Chondrocyte (in vitro differentiated cells): ENCODE measurements at places on chromosomes 4 and X.

GRCh38 chr4:2487632-2488031, 18.7 kb downstream of the RNF4 start:
- DNase-seq = no peak

- DNase-seq = no peak
These were observed 125.6 kb downstream of the CBR4 start for GRCh38 chr4:168884251-168885124.

- no peak for DNase-seq
These were observed 294.8 kb downstream of the PACRGL start for GRCh38 chr4:20995015-20995414.

GRCh38 chr4:178070163-178070562, 627.9 kb upstream of the AGA start:
- DNase-seq = no peak

GRCh38 chr4:23373261-23373660, 516.6 kb downstream of the PPARGC1A start:
- DNase-seq = no peak

DNA sequence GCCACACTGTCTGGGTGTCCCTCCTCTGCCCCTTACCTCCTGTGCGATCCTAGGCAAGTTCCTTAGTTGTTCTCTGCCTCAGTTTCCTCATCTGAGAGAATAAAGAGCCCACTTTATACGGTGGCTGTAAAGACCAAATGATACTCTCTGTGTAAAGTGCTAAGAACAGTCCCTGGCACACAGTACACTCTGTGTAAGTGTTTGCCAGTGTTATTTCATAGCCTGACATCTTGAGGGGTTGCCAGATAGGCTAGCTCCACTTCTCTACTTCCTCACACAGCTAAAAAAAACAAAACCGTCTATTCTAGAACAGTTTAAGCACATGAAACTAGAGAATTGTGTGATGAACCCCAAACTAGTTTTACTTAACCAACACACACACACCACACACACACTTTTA, 17.1 kb downstream of the SPON2 start:
- DNase-seq = no peak

DNA sequence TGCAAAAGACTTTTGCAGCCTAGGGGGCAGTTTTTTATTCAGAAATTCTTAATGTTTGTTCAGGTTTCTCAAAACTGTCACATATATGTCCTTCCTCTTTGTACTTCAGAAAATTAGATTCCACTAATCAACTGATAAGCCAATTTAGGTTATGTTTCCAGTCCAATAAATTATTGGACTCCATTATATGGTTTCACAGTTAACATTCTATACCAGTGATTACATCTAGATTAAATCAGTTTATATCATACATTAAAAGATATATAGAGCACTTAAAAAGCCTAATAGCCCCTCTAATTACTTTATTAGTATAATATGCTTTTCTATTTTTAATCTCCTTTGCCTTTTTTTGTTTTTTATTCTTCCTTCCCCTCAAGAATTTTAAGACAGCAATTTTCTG, 434.1 kb downstream of the INPP4B start:
- no peak for DNase-seq

GRCh38 chrX:134969726-134970125, 21.1 kb upstream of the SMIM10 start:
- no peak for DNase-seq

DNA sequence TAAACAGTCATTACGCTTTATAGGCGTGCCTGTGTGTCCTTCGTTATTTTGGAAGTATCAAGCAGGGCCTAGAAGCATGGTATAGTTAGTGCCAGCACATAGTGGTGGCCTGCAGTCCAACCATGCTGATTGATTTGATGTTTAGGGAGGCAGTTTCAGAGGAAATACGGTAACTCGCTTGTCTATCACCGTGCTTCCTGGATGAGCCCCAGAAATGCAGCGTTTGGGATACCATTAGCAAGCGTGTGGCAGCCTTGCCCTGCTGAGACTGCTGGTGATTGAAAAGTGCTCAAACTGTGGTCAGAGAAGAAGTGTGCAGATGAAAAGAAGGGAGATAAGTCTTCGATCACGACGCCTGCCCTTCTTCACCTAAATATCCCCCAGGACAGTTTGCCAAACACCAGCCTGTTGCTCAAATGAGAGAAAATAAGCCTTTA, 158.4 kb downstream of the CHIC2 start:
- DNase-seq = no peak

- DNase-seq = no peak
These were observed 308.5 kb downstream of the EVC2 start for GRCh38 chr4:5399790-5400421.

DNA sequence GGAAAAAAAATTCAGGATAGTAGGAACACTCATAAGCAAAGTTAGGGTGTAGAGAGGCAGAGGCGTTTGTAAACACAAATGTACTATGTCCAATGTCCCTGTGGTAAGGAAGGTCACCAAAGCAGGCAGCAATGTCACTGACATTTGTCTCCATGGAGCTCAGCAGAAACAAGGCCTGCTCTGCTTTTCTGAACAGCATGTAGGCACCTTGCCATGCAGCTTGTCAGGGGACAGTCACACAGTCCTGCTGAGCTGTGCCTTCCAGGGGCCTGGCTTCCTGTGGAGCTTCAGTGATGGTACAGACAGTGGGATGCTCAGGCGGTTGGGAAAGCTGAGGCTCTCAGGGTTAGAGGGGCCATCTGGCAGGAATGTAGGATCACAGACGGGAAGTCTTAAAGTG, 74.5 kb upstream of the HS3ST1 start:
- no peak for DNase-seq

- no peak for DNase-seq
These were observed 1058.3 kb upstream of the SLIT2 start for GRCh38 chr4:19193274-19193981.

- DNase-seq = peak; percentile 64
These were observed 9.1 kb downstream of the ASMTL start for GRCh38 chrX:1443496-1444075.

GRCh38 chr4:108483650-108484049, 136.7 kb upstream of the RPL34 start:
- DNase-seq = no peak

DNA sequence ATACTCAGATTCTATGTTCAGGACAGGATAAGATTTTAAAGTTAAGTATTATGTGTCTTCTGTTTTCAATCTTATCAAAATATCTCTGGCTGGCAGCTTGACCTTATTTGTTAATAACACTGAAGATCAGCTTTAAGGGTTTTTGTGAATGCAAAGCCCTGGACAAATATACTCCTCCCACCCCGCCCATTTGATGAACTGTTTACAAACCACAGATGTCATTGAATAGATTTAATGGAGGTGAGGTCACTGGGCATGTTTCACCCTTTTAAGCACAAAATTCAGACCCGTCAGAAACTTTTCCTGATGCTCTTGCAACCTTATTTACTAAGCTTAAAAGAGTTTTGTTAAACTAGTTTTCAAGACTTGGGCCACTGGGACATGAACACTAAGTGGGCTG, 10.1 kb upstream of the CXCL8 start:
- no peak for DNase-seq

- no peak for DNase-seq
These were observed 978.1 kb downstream of the C4orf33 start for GRCh38 chr4:130074096-130074495.

DNA sequence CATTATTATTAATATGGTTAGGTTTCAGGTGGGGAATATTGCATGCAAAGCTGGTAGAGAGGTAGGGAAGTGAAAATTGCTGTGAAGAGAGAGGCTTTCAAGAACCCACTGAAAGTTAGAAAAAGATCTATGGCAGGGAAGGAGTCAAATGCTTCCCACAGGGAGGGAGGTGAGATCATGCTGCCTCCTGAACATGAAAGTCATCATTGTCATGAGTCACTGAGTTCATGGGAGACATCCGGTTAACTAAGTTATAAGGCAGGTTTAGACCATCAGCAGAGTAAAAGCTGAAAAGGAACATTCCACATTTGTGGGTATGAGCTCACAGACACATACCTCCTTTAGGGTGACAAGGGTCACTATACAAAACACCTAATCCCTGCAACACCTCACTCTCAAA, 16.2 kb downstream of the GATB start:
- DNase-seq = no peak

- DNase-seq = no peak
These were observed 1366.3 kb downstream of the STIM2 start for GRCh38 chr4:28226962-28227361.

GRCh38 chrX:55758033-55758432, 40.5 kb downstream of the RRAGB start:
- no peak for DNase-seq

- no peak for DNase-seq
These were observed 1300.2 kb downstream of the RAPGEF2 start for GRCh38 chr4:160403081-160403480.

GRCh38 chr4:83108101-83108861, 6.2 kb downstream of the PLAC8 start:
- no peak for DNase-seq

DNA sequence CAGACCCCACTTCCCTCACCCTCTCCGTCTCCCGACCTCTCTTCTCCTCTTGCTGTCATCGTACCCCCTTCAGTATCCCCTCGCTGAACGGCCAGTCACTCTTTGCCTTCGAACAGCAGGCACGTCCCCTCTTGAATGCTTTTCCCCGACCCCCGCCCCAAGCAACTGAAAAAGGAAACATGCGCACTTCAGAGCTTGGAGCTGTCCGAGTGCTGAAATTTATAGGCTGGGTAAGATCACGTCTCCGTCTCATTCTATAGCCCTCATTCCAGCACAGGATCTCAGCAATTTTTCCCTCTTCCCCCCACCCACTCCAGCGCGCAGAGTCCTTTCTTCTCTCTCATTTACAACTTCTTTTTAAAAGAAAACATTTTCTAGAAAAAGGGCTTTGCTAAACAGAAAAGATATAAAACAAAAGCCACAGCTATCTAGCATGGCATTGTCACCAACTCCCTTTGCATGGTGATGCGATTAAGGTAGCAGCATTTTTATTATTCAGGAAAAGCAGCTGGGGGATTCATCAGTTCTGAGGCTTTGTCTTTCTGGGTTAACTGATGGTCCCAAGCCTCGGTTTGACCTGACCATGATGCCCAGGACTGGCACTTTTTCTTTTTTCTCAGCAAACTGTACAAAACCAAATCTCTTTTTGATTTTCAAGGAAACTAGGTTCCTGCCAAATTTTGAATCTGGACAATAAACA, at the start of gene GLRA2:
Gene GLRA2, plus strand, starts transcription at position 247 of the 700 bp plus-strand sequence. CDS start 522 bp downstream, outside the sequence.
- DNase-seq = no peak

DNA sequence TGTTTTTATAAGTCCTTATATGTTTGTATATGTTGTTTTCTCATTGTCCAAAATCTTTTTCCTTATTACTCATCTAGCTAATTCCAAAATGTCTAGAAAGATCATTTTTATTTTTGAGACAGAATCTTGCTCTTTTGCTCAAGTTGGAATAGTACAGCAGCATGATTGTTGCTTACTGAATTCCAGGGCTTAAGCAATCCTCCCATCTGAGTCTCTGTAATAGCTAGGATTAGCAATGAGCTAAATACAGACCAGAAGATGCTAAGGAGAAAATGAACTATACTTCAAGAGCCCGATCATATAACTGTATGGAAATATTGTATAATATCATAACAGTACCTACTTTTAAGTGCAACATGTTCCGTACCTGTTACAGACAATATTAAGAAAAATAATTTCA, 1027.0 kb downstream of the STIM2 start:
- DNase-seq = no peak

- no peak for DNase-seq
These were observed 191.6 kb downstream of the ANAPC10 start for GRCh38 chr4:144906181-144906925.

DNA sequence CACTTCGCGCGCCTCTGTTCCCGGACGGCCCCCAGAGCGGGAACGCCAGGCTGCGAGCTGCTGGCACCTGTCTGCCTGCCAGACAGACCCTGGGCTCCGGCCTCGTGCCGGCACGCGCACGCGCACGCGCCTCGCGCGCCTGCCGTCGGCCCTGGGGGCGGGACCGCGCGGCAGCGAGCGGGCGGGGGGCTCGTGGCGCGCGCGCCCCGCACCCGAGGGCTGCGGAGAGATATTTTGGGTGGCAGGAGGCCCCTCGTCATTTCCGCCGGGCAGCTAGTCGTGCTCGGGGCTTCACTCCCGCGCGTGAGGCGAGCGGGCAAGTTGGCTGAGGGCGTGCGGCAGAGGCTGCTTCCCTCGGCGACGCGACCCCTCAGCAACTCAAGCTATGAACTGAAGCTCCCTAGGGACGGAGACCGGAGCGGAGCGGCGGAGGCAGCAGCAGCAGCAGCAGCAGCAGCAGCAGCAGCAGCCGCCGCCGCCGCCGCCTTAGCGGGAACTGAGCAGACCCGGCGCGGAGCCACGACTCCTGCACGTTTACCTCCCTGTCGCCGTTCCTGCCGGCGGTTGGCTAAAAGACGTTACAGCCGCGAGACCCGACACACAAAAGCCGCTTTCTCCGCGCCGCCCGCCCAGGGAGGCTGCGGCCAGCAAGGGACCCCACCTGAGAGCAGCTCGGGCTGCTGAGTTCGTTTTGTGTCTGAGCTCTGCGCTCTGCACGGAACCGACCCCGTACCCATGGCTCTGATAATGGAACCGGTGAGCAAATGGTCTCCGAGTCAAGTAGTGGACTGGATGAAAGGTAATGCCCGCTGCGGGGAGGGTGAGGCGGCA, at the start of gene CNKSR2:
Gene CNKSR2, plus strand, starts transcription at position 256 of the 831 bp plus-strand sequence. Its CDS starts 480 bp downstream, at position 736.
- peak; percentile 92 for DNase-seq

- no peak for DNase-seq
These were observed 69.3 kb upstream of the MAOA start for GRCh38 chrX:43586830-43587229.

- DNase-seq = no peak
These were observed 122.7 kb upstream of the DIPK2B start for GRCh38 chrX:45323387-45323786.

DNA sequence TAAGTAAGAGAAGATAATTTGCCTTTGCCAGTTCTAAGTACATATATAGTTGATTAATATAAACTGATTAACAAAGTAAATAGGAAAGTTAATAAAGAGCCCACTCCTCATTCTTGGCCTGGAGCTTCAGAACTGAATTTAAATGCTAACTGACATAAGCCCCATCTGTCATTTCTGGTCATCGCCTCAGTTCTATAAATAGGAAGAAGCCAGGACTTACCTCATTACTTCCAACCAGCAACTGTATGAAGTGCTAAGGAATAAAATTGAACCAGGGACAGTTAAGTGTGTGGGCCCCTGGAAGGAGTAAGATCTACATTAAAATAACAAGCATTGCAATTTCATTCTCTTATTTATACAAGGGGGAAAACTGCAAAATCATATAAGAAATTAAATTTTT, 52.0 kb upstream of the PDLIM5 start:
- no peak for DNase-seq

- DNase-seq = no peak
These were observed 34.3 kb upstream of the BANK1 start for GRCh38 chr4:101756181-101756580.

GRCh38 chr4:151105454-151106032, 6.1 kb downstream of the RPS3A start:
- no peak for DNase-seq

DNA sequence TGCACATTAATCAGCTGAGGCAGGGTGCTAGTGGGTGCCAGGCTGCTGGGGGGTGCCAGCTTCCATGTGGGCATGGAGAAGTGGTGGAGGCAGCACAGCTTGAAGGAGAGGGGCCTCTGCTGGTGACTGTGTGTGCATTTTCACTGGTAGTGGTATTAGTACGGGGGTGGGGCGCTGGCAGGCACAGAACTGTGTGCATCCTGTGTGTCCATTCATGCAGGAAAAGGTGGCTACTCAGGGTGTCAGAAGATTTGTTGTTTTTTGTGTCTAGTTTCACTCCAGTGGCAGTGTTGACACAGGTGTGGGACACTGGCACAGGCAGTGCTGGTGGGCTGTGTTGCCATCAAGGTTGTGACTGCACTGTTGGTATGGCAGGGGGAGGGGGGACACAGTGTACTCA, 1303.6 kb downstream of the FAM133A start:
- DNase-seq = no peak

- no peak for DNase-seq
These were observed 78.4 kb downstream of the STARD8 start for GRCh38 chrX:68725756-68726365.
